ENCODE measurements at places on chromosomes 1 and 21. TPM values are rescaled to one million over a fixed set of nuclear protein-coding genes. Genes with fewer than 3 reads are reported as not detected.
A peak's percentile ranks its signal among the peaks of the same experiment; 100 is the strongest.

The AMY1B gene
- 4.3 TPM for total RNA-seq

- no peak for DNase-seq
Measured at GRCh38 chr1:200290010-200290685, 119.7 kb downstream of the ZNF281 start.

The PTP4A2 gene
- total RNA-seq = 274 TPM

The GBP7 gene
- not detected for total RNA-seq

The BATF3 gene
- total RNA-seq = 2.4 TPM

The CD34 gene
- total RNA-seq = 44.8 TPM

DNA sequence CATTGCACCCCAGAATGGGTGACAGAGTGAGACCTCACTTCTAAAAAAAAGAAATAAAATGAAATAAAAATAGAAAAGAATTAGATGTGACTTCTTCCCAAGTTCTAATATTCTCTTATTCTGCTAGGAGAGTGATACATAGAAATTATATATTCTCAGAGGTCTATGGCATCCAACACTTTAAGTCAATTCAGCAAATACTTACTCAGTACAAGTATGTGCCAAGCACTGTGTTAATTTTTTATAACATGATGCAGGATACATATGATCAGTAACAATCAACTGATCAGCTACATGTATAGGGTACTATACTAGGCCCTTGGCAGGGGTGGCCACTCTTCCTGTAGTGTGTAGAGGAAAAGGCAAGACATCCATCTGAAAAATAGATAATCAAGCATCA is 13.0 kb upstream of the JAK1 start:
- DNase-seq = no peak

The ADGRL4 gene
- total RNA-seq = 16.1 TPM

The MXRA8 gene
- 68.9 TPM for total RNA-seq

- DNase-seq = peak; percentile 40
Measured at GRCh38 chr1:64917328-64917861, 49.0 kb downstream of the JAK1 start.

DNA sequence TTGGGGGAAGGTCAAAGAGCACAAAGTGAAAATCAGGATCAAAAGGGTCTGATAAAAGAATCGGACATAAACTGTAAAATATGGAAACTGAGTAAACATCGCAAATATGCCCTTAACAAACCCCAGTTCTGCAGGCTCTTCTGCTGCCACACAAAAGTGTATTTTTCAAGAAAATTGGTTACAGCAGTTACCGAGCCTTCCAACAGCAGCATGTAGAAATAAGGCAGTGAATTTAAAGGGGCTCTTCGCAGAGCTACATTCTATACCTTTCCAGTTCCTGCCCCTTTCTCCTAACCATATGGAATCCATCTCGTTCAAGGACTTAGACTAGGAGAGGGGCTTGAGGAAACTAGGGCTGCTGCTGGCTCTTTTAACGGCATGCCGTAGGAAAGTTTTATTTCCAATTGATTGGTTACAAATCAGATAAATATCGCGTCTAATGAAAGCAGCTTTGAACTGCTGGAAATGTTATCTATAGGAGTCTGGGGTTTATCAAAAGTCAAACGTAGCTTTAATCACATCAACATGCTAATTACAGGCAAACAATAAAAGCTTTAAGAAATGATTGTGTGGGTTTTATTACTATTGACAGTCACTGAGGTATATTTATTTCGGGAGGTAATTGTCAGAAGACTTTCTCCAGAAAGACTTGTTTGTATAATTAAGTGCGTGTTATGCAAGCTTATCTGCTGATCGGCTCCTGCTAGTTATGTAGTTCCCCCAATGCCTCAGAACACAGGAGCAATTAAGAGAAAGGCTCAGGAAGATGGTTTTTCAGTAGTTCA is 59.1 kb downstream of the GORAB start:
- DNase-seq = no peak

GRCh38 chr1:208068407-208068806 is 157.5 kb upstream of the CD34 start:
- DNase-seq = no peak

The OR2L8 gene
- not detected for total RNA-seq

The AMY1A gene
- total RNA-seq = 2.1 TPM

DNA sequence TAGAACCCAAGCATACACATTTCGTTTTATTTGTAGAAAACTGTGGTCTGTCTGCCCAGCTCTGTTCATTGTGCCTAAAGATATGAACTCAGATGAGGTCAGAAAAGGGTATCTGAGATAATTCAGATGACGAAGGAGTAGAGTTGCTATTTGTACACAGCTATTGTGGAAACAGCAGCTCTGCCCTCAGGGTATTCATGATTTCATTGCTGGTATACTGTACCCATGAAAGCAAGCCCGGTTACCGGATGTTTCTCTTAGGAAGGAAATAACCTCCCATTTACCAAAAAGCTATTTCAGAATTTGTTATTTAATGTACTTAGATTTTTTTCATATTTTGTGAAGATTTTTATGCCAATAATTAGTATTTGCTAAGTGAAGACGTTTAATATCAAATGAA is 37.8 kb downstream of the SMAP2 start:
- DNase-seq = no peak

GRCh38 chr1:112800289-112800688 is 85.2 kb upstream of the PPM1J start:
- no peak for DNase-seq

DNA sequence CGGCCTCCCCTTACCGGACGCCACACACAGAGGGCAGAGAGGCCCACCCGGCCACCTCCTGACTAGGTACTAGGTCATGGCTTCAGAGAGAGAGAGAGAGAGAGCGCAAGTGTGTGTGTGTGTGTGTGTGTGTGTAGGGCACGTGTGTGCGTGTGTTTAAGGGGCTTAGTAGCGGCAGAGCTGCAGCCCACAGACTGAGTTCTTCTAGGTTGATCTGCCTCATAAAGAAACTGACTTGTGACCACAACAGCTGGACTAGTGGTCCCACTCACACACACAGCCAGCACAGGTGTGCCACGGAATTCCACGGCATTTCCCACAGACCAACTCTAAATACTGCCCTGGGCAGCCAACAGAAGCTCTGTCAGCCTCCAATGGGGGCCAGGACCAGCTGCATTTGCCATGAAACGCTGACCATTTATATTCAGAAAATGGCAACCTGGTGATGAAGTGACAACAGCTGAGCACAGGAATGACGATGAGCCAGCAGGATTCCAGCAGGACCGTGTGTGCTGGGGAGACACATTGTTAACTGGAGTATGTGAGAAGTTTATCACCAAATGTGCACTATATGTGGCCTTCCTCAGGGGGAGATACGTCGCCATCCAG is 38.8 kb upstream of the GPR153 start:
- DNase-seq = no peak

GRCh38 chr1:215719552-215719951 is 152.4 kb downstream of the KCTD3 start:
- no peak for DNase-seq

Measured in lung (tissue), 17 donors.